ENCODE measurements at places on chromosomes 4 and X.
A peak's percentile ranks its signal among the peaks of the same experiment; 100 is the strongest.

DNA sequence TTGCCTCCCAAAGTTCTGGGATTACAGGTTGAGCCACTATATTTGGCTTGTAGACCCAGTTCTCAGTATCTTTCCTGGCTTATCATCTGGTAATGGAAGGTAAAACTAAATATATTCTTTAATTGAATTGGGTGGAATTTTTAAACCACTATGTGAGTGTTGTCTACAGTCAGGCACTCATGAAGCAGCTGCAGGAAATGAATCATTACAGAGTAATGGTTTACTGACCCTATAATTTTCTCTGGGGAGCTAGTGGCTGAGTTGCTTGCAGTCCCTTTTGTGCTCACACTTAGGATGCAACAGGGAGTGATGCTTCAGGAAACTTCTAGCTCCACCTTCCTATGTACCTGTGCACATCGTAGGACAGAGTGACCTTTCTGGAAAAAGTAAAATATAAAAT lies 4.1 kb upstream of the UGT2B7 start:
- DNase-seq = no peak

- no peak for DNase-seq
These were observed 56.5 kb upstream of the RASGEF1B start for GRCh38 chr4:81528200-81528599.

- DNase-seq = no peak
These were observed 286.4 kb downstream of the CRLF2 start for GRCh38 chrX:926070-926469.

DNA sequence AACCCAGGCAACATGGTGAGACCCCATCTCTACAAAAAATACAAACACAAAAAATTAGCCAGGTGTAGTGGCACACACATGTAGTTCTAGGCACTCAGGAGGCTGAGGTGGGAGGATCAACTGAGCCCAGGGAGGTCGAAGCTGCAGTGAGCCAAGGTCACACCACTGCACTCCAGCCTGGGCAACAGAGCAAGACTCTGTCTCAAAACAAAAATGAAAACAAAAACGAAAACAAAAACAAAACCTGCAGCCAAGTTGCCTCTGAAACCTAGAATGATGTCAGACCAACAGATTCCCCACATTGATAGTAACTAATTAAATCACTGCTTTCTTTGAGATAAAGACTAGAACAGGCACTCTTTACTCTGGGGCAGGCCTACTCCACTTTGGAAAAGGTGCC lies 104.5 kb downstream of the AMELX start:
- DNase-seq = no peak

- DNase-seq = peak; percentile 94
These were observed at the start of gene GRSF1 for GRCh38 chr4:70839589-70840093. TSS of gene GRSF1 (minus strand) at chr4:70839890. CDS start at chr4:70839827, 63 bp downstream.

DNA sequence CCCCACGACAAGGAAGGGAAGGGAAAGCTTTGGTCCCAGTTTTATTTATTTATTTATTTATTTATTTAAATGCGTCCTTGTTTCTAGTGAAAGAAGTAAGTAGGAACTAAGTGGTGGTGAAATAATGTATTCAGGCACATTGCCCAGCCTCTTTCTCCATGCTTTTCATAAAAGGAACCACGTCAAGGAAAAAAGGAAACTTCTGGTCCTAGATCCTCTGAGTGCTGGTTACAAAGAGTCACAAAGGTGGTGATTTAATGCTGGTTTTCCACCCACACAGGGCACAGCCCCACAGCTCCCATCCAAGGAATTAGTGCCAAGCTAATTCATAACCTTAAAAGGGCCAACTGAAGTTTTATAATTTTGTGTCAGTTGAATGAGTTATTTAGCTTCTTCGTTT lies 206.6 kb upstream of the GYPA start:
- no peak for DNase-seq

GRCh38 chrX:147958291-147958690 lies 22.8 kb upstream of the FMR1NB start:
- no peak for DNase-seq

DNA sequence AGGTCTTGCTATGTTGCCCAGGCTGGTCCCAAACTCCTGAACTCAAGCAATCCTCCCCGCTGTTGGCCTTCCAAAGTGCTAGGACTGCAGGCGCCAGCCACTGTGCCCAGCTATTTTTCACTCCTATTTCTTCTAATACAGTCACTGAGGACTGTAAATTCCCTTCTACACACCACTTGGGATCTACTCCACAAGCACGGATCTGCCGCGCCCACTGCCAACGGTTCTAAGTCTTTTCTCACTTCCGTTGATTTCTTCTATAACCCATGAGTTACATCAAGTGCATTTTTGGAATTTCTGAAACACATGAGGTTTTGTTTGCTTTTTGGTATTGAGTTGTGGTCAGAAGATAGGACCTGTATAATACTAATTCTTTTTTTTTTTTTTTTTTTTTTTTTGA lies 48.6 kb downstream of the FAM53A start:
- no peak for DNase-seq

DNA sequence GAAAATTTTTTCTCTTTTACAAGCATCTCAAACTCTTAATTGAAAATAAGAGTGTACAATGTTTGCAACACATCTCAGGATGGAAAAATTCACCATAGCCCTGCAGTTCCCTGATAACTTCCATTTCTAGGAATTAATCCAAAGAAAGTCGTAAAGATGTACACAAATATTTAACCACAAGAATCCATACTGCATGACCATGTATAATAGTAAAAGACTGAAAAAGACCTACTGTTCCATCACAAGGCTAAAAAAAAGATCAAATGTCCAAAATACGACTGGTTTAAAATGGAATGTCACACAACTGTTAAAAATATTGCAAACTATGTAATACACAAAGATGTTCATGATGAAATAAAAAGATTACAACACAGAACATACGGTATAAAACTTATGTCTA lies 32.1 kb downstream of the HUWE1 start:
- no peak for DNase-seq

DNA sequence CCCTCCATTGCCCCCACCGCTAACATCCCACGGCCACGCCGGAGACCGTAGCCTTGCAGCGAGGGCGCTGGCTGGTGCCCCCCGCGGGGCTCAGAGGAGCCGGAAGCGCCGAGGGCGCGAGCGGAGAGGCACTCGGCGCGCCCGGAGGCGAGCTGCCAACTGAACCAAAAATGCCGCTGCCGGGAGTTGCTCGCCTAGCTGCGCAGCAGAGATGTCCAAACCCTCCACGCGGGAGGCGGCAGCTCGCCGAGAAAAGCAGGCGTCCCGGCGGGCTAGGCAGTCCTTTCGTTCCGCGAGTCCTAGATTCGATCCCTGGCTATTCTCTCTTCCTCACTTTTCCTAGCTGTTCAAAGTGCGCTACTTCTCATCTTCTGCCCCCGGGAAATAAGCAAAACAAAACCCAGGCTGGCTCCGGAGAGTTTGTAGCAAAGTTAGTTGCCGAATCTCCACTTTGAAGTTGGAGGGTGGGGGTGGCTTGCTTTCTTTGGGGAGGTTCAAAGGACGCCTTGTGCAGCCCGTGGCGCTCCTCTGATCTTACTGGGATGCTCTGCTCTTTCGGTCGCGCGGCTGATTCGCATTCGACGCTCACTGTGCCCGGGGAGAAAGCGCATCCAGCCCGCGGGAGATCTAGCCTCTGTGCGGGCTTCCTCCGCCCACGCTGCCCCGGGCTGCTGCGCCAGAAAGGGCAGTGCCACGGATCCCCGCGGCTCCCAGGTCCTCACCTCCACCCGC lies 723 bp downstream of the NKX6-1 start:
- no peak for DNase-seq

GRCh38 chr4:147916351-147916750 lies 184.5 kb downstream of the ARHGAP10 start:
- no peak for DNase-seq

DNA sequence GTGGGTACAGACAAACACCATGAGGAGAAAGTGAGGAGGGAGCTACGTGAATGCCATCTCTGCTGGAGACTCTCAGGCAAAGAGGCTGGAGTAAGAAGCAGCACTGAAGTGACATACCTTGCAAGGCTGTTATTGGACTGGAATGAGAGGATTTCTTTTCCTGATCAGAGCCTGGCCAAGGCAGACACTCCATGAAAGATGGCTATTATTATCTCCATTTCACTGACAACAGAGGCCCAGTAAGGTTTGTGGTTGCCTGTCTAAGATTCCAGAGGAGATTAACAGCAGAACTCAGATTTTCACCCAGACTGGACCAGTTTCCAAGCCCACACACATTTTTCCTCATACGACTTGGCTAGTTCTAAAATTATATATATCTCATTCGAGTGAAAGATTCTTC lies 162.0 kb upstream of the EOLA2 start:
- no peak for DNase-seq

- DNase-seq = peak; percentile 17
These were observed 34.9 kb downstream of the MMRN1 start for GRCh38 chr4:89929425-89930159.

DNA sequence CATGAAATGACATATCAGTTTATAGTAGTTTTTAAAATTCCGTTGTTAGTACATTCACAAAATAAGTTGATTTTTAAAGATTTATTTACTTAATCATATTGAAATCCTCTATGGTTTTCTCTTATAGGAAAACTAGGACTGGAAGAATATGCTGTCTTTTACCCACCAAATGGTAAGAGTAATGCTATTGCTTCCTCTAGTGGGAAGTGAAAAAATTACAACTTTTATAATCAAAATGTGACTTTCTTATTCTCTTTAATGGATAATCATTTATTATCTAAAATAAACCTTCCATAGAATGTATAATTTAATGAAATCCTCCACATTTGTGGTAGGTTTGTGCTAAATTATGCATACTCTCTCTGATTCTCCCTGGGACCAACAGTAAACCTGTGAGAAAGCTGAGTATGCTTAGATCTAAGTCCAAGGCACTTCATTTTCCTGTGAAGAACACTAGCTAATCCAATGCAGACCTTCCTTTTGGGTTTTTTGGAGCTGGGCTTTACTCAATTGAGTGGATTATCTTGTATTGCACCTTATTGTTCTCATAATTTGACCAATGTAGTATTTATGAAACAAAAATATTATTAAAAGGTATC lies 136.2 kb downstream of the TBC1D19 start:
- DNase-seq = no peak

DNA sequence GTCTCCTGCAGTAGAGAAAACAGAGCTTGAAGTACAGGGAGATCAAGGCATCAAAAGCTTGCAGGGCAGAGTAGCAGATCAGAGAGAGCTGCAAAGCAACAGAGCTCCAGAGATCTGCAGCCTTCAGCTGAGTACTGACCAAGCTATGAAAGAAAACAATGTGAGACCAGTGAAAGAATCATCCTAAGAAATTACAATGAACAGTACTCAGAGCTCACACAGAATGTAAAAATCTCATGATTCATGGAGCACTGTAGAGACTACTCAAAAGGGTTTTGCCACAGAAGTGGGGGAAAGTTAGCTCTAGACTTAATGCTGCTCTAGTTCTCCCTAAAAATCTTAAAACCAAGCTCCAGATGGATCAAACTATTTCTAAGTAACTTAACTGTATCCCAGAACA lies 80.0 kb upstream of the MAB21L2 start:
- DNase-seq = no peak

DNA sequence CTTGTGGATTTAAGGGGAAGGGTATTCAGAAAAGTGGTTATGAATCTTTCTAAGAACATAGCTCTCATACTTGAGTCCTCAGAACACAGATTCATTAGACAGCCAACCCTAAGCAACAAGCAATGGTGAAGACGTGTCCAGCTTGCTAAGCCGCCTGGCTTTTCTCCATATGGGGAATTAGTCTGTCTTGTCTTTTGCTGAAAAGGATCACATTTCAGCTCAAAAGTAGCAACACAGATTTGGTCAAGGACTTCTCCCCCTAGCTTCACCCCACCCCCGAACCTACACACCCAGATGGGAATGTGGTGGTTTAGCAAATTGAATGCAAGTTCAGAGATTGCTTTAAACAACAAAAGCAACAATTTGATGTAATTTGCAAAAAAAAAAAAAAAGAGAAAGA lies 103.3 kb upstream of the RASGEF1B start:
- DNase-seq = no peak

GRCh38 chr4:53003959-53004358 lies 141.8 kb downstream of the RASL11B start:
- DNase-seq = no peak

- no peak for DNase-seq
These were observed 42.8 kb downstream of the OSTC start for GRCh38 chr4:108693211-108693610.

DNA sequence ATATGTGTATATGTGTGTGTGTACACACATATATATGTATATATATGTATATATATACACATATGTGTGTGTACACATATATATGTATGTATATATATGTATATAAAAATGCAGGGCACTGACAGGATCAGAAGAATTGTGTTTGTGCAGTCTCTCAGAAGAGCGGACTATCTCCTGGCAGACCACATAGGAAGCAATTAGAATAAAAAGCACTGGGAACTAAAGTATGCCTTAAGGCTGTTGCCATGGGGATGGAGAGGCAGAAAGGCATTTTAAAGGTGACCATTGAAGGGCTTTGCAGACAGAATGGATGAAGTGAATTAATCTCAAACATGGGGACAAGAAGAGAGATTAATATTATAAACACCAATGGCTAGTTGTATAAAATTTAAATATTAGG lies 33.7 kb upstream of the USP51 start:
- DNase-seq = no peak

DNA sequence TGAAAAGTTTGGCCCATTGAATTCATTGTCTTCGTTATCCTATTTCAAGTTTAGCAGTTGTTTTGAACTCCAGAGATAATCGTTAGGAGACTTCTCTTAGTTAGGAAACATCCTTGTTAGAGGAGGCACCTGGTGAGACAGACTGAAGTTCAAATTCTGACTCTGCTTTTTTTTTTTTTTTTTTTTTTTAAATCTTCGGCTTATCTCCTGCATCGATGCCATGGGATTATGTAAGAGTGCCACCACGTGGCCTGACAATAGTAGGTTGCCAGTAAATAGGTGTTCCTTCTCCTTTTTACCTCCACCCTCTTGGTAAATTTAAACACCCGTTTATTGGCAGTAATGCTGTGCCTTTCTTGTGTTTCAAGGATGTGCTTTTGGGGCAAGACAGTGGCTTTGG lies 149.3 kb downstream of the SOWAHB start:
- DNase-seq = no peak

- no peak for DNase-seq
These were observed 1.8 kb downstream of the RNF128 start for GRCh38 chrX:106728337-106728736.

DNA sequence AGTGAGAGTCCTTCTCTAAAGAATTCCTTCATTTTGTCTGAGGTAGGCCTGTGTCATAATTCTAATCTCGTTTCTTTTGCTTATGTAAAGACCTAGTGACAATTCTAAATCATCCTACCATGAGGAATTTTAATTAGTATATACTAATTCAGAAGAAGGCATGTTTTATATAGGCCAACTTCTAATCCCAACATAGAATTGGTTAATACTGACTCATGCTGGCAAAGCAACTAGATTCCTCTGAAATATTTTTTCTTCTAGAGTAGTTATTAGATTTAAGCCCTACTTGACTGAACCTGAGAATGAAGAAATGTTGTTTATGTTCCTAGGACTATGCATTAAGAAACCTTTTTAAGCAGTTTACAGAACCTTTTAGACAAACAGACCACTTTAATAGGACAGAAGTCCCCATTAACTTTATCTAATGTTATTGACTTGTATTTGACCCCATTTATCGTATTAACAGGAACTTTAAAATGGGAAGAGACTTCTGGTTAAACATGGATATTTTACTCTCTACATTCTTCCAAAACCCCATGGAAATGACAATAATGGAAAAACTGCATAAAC lies 56.1 kb upstream of the EIF1AX start:
- DNase-seq = no peak
